ENCODE measurements at places on chromosomes 13 and 19. TPM values are rescaled to one million over a fixed set of nuclear protein-coding genes. Genes with fewer than 3 reads are reported as not detected.

EVI5L gene
- 15.0 TPM for total RNA-seq

MKNK2 gene
- 271 TPM for total RNA-seq

C5AR1 gene
- total RNA-seq: 6.5 TPM

ZNF730 gene
- not detected for total RNA-seq

SLC5A5 gene
- 0.59 TPM for total RNA-seq

KLK3 gene
- total RNA-seq: not detected

CPAMD8 gene
- 0.20 TPM for total RNA-seq

C19orf38 gene
- total RNA-seq: 0.74 TPM

CD33 gene
- total RNA-seq: 3.1 TPM

C2CD4C gene
- 7.1 TPM for total RNA-seq

SHD gene
- total RNA-seq: 2.0 TPM

SPACA4 gene
- not detected for total RNA-seq

LSM7 gene
- 190 TPM for total RNA-seq

ZIC2 gene
- total RNA-seq: 44.4 TPM

EDDM13 gene
- not detected for total RNA-seq

COX7A1 gene
- not detected for total RNA-seq

CYP4F3 gene
- total RNA-seq: 3.6 TPM

Data from HCT116 (cell line).